ENCODE measurements at places on chromosomes 4 and X.

DNA sequence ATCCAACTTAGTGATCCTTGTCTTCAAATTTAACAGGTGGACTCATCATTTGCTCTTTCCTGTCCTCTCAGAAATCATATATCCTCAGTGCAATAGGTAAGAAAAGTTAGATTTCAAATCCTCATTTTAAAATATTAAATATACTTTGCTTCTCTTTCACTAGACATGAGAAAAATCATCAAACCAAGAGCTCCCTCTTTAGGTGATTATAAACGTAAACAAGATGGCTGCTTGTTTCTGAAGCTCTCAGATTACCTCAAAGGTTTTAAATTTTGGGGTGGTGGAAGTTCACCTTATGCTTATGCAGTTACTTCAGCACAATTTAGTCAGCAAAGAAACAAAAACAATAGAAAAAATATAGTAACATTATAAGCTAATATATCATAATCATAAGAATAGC lies 27.3 kb downstream of the CSN3 start:
- no peak for DNase-seq

DNA sequence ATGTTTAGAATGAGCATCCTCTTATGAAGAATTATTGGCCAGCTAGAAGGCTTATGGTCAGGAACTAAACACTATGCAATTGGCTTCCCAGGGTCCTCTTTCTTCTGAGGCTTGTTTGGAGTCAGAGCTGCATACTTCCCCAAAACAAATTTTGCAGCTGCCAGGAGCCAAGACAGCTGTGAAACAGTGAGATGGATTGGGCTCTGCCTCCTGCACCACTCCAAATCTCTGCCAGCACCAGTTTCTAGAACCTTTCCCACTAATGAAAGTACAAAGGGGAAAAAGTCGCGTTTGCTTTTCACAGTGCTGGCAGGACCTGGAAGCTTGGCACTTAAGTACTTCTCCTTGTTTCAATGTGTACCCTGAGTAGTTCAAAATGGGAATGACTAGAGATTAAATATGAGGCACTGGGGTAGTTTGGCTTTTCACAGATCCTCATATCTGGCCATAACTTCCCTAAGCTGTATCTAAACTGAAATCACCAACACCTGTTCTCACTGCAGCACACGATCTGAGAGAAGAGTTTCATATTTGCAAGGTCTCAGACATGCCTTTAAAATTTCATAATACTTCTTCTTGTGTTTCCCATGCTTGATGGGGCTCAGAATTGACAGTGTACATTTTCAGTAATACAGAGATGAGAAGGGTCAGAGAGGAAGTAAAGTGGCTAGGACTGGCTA lies 20.7 kb upstream of the AR start:
- no peak for DNase-seq

DNA sequence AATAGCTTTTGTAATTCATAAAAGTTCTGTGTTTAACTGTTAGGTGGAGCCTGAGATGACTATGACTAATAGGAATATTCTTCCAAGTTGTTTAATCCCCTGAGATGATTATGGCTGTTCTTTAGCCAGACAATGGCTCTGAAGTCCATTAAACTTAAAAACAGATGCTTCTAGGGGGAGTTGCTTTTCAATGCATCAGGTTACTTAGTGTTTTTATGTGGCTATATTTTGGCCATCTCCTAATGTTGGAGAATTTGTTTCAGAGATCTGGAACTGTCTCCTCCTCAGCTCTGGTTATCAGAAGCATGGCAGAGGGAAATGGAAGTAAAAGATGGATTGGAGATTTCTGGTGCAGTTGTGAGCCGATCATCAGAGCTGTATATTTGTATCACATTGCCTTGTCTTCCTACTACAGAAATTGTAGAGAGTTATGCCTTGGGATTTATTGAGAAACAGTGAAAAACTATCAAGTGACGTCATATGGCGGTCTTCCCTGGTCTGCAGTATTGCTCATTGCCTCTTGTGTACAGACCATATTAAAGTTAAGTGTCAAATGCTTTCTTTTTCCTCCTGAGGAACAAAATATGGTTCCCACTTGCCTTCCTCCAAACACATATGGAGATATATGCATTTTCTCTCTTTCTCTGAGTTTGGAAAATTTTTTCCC lies 29.8 kb downstream of the SGMS2 start:
- DNase-seq, result no peak

GRCh38 chr4:162475246-162475645 lies 311.4 kb upstream of the FSTL5 start:
- DNase-seq, result no peak

- no peak for DNase-seq
Observed at GRCh38 chrX:140733766-140734342, 24.3 kb downstream of the LINC00632 start.

- no peak for DNase-seq
Observed at GRCh38 chr4:144910723-144911122, 187.3 kb downstream of the ANAPC10 start.

All from T-helper 17 cell (primary cell).